ENCODE measurements at places on chromosomes 2 and 18.

DNA sequence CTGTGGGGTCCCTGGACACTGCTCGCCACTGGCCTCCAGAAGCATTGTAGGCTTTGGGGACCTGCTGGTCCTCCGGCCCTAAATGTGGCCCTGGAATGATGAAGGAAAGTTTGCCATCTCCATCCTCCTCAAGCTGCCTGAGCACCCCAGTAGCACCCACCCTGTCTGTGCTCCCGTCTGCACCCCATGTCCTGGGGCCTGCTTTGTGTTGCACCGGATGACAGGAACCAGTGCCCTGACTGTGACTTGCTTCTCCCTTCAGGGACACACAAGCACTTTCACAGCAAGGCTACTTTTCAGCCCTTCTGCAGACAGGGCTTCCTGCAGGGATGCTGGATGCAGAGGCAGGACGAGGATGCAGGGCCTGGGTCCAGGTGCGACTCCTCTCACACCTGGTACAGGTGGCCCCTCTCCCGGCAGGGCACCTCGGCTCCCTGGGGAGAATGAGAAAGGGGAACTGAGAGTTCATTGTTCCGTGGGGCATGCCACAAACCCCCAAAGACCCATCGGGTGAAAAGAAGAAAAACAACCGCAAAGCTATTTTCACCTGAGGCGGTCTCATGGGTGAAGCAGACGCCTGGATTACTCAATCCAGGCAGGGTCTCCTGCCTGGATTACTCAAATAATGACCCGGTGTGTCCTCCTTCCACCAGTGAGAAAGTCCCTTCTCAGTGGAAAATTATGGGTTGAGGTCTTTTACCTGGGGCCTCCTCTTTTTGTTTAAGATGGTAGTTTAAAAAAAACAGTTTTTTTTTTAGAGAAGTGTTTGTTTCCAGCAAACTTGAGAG is 74.9 kb downstream of the LONRF2 start:
- no peak for DNase-seq

DNA sequence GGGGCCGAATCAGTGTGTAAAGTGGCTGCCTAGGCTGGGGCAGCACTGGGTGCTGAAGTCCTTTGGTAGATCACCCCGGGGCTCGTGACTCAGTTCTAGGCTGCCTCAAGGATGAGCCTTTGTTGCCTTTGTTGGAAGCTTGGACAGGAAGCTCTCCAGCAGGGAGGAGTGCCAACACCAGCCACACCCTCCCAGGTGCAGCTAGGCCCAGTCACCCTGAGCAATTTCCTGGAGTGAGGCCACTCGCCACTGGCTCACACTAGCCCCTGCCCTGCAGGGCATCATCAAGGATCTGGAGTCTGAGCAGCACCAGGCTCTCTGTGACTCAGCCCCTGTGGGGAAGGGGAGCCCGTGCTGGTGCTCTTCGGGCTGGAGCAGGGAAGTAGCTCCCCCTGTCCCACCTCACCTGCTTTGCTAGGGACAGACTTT is 6.7 kb upstream of the SDC1 start:
- DNase-seq = no peak

- no peak for DNase-seq
Measured at GRCh38 chr2:100235581-100235980, 86.7 kb downstream of the LONRF2 start.

DNA sequence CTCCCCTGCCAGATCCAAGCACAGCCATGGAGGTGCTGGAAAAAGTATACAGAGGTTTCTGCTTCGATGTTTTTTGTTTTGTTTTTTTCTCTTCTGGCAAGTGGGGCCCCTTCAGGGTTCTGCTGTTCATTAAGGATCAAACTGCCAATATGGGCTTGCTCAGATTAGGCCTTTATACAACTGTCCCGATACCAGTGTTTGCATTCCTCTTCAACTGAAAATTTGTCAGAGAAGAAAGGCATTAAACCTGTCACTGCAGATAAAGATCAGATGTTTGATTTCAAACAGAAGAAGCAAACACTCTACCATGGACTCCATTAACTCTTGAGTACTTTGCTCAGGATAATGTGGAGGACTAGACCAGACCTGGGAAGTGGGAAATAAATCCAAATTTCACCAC is 396.0 kb upstream of the SMIM21 start:
- no peak for DNase-seq

- no peak for DNase-seq
Measured at GRCh38 chr2:8255448-8255800, 426.4 kb upstream of the ID2 start.

DNA sequence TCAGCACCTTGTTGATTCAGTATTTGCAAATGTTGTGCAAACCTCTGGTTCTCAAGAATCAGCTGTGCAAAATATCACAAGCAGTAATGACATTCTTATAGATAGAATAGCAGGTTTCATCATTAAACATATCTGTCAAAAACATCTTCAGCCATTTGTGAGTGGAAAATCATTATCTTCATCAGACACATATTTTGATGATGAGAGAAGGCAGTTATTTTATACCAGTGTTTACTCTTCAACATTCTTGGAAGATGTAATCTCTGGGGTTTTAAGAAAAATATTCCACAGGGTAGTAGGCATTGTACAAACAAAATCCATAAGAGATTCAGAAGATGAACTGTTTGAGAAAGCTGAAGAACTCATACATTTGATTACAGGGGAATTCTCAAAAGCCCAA is 64.3 kb downstream of the FSIP2 start:
- no peak for DNase-seq

DNA sequence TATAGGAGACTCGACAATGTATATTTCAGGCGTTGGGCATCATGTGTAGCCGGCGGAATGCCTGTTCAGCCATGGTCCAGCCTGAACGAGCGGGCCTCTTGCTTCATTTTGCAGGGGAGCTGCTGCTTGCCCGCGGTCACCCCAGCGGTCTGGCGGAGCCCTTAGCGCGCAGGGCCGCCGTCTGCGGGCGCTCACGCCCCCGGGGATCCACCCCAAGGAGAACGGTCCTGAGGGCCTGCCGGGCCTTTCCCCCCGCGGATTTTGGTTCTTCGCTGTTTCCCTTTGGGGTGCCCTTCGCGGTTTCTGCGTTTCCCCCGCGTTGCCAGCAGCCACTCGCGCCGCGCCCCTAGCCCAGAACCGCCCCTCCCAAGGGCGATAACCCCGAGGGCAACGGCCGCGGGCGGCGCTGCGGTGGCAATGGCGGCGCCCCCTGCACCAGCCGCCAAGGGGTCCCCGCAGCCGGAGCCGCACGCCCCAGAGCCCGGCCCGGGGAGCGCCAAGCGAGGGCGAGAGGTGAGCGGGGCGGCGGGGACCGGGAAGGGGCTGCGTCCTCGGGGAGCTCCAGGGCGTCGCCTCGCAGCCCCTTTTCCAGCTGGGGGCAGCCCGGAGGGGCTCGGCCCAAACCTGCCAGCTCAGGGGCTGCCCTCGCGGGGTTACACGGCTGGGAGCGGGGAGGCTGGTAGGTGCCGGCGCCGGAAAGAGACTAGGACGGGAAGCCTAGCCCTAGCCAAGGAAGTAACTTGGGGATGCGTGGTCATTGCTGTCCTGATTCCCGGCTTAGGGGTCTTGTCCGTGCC is at the start of gene MFSD2B:
MFSD2B (plus strand) TSS at position 406 of the 797 bp plus-strand sequence; CDS start at position 418, 12 bp downstream.
- no peak for DNase-seq

GRCh38 chr2:27370816-27371620 is 602 bp downstream of the SNX17 start:
- no peak for DNase-seq

GRCh38 chr2:112645310-112646101 is at the start of gene SLC20A1:
Gene SLC20A1 (plus strand): TSS chr2:112645939. CDS start chr2:112646829, 890 bp downstream.
- peak; percentile 98 for DNase-seq

DNA sequence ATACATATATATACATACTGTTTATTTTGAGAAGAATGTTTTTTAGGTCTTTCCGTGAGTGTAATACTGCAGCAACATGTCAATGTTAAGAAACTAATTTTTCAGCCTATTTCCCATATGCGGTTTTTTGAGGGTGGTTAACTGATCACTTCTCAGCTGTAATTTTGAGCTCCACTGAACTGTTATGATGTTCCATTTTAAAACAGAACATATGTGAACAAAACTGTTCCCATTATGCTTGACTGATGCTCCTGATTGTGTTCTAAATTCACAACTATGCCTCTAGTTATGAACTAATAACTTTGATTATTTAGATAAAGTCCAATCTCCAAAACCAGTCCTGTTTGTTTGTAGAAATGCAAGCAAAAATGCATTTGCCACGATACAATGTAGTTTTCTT is 511.2 kb upstream of the FSIP2 start:
- DNase-seq = no peak

DNA sequence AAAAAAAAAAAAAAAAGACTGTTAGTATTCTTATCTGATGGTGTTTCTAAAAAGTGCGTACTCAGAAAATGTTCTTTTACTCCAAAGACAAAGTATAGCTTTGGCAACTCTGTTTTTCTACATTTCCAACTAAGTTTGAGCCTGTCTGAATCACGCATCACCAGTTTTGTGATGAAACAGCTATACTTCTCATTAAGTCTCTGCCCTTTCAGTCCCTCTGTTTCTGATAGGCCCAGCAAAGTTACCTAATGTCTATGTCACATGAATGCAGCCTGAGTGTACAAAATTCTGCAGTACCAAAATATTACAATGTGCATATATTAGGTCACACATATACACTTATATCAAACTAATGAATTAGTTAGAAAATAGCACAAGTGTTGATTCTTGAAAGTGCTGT is 22.4 kb downstream of the TWSG1 start:
- no peak for DNase-seq

- no peak for DNase-seq
Measured at GRCh38 chr18:58402951-58403702, 225.8 kb downstream of the ALPK2 start.

- no peak for DNase-seq
Measured at GRCh38 chr2:120245520-120246332, 6.9 kb upstream of the RALB start.

DNA sequence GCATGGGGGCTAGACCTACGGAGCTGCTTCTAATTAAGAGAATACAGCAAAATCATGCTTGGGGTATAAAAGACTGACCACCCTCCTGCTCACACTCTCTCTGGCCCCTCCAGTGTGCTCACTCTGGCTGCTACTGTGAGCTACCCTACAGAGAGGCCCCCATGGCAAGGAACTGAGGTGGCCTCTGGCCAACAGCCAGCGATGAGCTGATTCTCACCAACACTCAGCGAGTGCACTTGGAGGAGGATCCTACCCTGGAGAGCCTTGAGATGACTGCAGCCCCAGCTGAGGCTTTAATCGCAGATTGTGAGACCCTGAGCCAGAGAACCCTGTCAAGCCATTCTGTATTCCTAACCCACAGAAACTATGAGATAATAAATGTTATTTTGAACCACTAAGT is 88.2 kb downstream of the GFPT1 start:
- no peak for DNase-seq

- no peak for DNase-seq
Measured at GRCh38 chr18:55585065-55585919, 2.7 kb downstream of the TCF4 start.

- DNase-seq = no peak
Measured at GRCh38 chr2:74105413-74105812, 42.3 kb downstream of the BOLA3 start.

DNA sequence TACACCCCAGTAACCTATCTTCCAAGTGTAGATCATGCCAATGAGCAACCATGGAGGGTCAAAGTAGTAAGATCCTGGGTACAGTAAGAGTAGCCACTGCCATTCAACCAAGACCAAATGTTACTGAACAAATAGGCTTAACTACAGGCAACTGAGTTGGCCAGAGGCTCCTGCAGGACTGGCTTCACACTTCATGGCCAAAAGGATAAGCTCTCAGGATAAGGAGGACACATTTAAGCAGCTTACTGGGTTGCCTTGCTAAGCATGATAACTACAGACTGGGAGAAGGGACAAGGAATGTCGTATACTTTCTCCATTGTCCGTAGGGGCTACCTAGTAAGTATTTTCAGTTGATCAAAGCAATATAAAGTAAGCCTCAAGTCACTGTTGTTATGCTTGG is 174.7 kb downstream of the INO80D start:
- no peak for DNase-seq

- DNase-seq = no peak
Measured at GRCh38 chr2:161586517-161587167, 37.6 kb upstream of the SLC4A10 start.

GRCh38 chr2:238233625-238234024 is 6.2 kb downstream of the HES6 start:
- DNase-seq = no peak

- DNase-seq = no peak
Measured at GRCh38 chr2:52732849-52733395, 1034.7 kb upstream of the CHAC2 start.

GRCh38 chr2:54546923-54547720 is 91.0 kb downstream of the SPTBN1 start:
- no peak for DNase-seq

GRCh38 chr18:47899107-47899840 is 31.2 kb downstream of the SMAD2 start:
- no peak for DNase-seq

GRCh38 chr2:174778085-174778981 is 14.1 kb upstream of the CHRNA1 start:
- DNase-seq = peak; percentile 57

All from activated CD4-positive, alpha-beta T cell treated with anti-CD3 and anti-CD28 coated beads, Interleukin-2, amount 50 U/mL, for 24 hours (primary cell).